Left cardiac atrium (tissue), 4 donors: ENCODE measurements at places on chromosomes 5 and 9.

DNA sequence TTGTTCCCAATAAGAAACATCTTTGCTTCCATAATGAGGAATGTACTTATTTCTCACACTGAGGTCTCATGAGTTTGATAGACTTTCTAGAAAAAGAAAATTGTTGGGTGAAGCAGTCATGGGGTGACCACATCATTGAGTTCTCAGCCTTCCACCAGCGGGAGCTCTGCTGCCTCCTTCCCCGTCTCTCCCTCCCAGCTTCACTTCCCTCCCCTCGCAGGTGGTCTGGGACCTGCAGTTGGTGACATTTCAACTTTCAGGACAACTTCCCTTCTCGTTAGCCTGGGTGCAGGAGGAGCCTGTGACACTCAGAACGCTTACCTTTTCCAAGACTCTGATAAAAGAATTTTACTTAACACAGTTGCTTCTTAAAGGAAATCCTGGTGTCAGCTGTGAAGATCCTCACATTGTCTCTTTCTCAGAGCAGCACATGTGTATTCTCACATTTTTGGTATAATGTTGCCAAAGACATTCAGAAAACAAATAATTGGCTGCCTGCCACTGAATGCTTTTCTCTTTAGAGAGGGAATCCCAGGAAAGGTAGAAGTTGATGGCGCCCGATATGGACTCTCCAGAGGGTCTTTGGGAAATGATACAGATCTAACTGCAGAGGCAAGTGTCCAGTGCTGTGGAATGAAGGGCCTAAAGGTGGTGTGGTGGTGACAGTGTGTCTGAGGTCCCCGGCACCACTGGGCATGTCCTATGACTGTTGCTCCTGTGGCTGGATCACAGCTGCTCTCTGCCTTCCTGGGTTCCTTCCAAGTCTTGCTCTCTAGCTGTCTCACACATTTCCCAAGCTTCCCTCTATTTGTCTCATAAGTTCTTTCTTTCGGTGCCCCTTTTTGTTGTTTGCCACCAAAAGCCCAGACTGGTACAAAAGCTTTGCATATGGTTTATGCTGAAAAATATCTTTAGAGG is 238.1 kb downstream of the GAS1 start:
- no peak for DNase-seq

- no peak for DNase-seq
Measured at GRCh38 chr5:54671681-54672080, 154.1 kb downstream of the SNX18 start.

GRCh38 chr5:96090215-96090614 is 128.6 kb upstream of the ELL2 start:
- no peak for DNase-seq

- DNase-seq = no peak
Measured at GRCh38 chr9:125646217-125646616, 60.8 kb downstream of the MAPKAP1 start.

DNA sequence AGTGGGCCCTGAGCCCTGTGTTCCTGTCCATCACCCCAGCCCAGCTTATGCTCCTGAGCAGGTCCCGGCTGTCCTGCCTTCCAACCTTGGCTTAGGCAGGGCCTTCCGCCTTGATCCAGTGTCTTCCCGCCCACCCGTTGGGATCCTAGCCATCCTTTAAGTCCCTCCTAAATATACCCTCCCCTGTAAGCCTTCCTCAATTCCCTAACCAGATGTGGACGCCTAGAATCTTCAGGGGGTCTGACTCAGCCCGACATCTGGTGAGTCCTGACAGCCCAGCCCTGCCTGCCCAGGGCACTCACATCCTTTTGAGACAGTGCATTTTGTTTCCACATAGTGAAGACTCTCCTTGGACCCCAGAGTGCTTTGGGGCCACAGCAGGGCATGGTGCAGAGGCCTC is 23.7 kb downstream of the SLC6A7 start:
- no peak for DNase-seq

- DNase-seq = no peak
Measured at GRCh38 chr5:35354751-35355150, 124.5 kb upstream of the PRLR start.

GRCh38 chr5:143514616-143515335 is 111.3 kb upstream of the NR3C1 start:
- no peak for DNase-seq

DNA sequence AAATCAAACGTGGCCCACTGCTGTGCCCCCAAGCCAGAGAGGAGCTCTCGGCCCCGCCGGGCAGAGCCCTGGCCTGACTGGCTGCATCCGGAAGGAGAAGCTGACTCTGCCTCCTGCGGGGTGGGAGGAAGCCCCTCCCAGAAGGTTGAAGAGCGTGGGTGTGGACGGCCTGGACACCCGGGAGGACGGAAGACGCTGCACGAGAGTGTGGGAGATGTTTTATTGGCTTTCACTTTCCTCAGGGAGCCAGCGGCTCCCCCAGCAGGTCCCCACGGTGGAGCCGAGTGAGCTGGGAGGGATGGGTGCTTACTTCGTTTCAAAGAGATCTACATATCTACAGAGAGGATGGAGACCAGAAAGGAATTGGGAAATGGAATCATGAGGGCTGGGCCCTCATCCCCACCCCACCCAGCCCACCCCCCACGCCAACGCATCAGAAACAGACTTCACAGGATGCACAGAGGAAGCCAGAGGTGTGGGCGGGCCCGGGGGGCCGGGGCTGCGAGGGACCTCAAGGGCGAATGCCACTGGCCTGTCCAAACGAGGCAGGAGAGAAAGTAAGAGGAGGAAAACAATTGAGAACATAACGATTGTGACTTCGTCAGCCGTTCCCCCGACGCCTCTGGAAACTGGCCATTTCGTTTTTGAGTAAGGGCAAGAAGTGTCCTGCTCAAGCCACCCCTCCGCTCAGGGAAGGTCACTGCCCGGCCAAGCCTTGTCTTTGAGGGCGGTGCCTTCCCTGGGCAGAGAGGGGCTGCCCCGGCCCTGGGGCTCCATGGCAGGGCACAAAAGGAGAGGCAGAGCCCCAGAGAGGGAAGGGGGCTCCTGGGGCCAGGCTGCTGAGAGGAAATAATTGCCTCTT is 32.1 kb downstream of the FAM163B start:
- DNase-seq = peak; percentile 63

DNA sequence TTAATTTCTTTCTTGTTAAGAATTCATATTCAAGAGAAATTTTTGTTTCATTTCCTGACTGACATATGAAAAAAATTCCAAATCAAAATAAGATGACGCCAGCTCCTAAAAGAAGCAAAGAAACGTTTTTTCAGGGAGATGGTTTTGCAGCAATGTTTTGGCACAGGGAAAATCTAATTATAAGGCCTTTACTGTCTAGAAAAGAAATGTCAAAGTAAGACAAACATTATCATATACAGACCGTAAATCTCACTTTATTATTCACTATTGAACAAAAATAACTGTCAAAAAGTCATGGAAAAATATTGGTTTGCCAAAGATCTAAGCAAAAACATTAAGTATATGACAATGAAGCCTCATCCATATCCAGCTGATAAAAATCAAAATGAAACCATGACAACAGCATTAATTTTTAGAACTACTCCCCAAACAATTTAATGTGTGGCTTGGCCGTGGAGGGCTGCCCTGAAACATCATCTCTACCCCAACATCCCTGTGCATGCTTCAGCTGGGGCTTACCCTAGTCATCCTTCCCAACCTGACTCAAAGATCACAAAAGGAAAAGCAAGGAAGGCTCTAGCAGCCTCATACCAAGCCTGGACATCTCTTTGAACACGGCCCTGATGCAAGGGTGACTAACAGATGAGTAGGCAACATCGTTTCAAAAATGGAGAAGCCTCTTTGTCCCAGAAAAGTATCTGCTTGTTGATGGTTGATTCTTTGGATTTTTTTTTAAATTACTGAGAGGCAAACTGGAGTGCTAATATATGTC is 95.6 kb downstream of the ARSB start:
- DNase-seq = no peak

GRCh38 chr5:11468334-11469039 is 435.8 kb downstream of the CTNND2 start:
- no peak for DNase-seq

- no peak for DNase-seq
Measured at GRCh38 chr5:90381213-90381929, 28.2 kb downstream of the CETN3 start.
